ENCODE measurements at places on chromosomes 3 and 15.

- no peak for DNase-seq
Measured at GRCh38 chr3:133294253-133294652, 105.6 kb upstream of the BFSP2 start.

DNA sequence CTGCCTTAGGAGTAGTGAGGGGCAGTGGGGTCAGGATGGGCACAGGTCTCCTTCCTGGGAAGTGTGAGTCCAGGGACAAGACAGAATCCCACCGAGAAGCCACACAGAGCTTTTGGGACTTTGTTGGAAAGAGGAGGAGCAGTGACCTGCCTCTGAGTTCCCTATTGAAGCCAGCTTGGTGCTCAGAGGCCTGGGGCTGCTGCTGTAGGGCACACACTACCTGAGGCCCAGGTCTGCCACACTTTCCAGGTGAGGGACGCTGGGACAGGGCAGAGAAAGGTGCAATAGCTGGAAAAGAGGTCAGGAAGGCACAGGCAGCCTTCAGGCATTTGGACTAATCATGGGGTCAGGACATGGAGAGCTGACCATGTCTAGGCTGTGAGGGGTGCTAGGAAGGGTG is 67.7 kb downstream of the SCN5A start:
- no peak for DNase-seq

- DNase-seq: no peak
Measured at GRCh38 chr3:160403796-160404470, 4.5 kb downstream of the SMC4 start.

DNA sequence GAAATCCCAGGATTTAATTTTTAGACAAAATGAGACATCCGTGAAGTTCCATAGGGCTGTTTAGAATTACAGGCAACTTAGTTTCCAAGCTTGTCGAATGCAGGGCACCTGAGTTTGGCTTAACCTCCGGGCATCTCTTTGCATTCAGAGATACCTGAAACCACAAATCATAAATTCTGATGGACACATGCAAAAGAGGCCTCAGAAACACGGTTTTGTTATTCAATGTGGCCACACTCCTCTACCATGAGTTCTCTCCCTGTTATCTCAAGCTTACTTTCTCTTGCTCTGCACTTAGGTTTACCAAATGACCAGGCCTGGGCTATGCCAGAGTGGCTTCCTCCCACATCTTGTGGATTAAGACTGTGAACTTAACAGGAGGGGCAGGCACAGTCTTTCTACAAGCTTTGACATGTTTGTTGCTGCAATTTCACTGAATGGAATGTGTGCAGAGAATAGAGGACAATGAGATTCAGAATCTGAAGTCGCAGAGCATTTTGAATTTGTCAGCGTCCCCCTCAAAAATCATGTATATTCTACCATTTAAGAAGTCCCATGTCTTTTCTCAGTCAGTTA is 137.7 kb downstream of the TPRG1 start:
- no peak for DNase-seq

GRCh38 chr3:94515983-94516382 is 453.1 kb downstream of the NSUN3 start:
- no peak for DNase-seq

- DNase-seq: no peak
Measured at GRCh38 chr3:15325228-15325627, 7.2 kb downstream of the SH3BP5 start.

DNA sequence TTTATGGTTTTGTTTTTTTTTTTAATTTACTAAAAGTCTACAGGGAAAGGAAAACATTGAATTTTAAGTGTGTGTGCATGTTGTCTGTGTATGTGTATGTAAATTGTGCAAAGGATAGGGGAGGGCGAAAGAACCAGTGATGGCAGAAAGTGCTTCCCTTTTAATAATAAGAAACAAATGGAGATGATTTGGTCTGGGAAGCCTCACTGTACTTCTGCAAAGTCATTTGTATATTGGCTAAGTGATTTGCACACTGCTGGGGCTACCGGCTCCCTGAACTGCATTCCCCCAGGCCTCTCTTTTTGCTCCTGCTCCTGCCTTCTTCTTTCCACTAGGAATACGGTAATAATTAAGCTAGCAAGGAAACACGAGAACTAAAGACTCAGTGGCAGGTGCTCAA is 101.2 kb downstream of the CD47 start:
- DNase-seq: no peak

- no peak for DNase-seq
Measured at GRCh38 chr3:73314151-73314951, 252.9 kb downstream of the EBLN2 start.

- no peak for DNase-seq
Measured at GRCh38 chr15:69288531-69289341, 10.0 kb upstream of the PAQR5 start.

DNA sequence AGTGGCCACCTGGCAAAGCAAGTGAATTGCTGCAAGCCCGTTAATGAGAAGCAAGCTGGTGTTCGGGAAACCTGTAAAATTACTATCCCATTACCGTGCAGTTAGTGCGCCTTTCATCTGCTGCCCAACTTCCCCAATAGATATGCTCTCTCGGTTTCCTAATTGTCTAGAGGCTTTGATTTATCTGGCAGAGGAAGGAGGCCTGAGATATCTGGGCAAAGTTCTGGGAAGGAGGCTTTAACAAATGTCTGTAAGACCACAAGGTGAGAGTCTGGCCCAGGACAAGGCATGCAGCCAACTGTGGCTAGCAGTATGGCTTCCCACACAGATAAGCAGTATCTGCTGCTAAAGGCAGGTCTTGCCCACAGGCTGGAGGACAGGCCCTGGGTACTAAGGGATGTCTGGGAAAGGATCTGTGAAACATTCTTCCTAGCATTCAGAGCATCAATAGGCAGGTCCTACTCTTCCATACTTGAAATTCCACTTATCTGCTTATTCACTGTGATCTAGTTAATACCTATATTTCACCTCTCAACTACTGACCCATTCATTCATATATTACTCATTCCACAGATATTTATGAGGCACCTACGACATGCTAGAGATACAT is 130.0 kb upstream of the SLC2A2 start:
- no peak for DNase-seq

- DNase-seq: no peak
Measured at GRCh38 chr15:57972864-57973263, 92.6 kb downstream of the ALDH1A2 start.

DNA sequence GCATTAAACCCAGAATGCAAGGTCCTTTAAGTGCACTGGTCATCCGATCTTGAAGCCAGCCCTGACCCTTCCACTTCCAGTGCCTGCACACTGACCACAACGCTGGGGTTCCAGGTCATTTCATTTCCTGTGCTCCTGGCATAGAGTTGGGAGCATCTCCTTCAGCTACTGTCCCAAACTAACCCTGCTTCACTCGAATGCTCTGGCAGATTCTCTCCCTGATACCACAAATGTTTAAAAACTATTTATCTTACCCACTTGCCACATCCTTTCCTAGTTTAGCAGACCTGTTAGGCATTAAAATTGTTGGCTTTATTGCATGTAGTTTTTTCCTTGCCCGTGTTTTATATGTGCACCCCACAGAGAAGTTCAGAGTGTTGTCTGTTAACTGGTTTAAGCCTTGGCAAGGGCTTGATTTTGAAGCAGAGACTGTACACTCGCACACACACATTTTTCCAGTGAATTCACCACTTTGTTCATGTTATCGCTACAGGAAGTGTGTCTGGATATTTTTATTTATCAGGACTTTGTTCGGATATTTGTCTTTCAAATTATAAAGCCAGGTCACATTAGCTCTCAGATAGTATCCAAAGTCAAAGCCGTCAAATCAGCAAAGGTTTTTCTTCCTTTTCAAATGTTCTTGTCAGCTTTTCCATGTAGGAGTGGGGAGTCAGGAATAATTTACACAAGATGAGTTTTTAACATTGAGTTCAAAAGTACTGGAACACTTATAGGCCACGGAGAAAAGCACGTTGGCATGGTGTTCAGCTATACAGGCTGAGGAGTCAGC is 77.3 kb downstream of the ABI3BP start:
- no peak for DNase-seq

- DNase-seq: no peak
Measured at GRCh38 chr3:23650371-23651140, 155.2 kb upstream of the UBE2E1 start.

- no peak for DNase-seq
Measured at GRCh38 chr3:47571391-47572175, 7.1 kb downstream of the CSPG5 start.

DNA sequence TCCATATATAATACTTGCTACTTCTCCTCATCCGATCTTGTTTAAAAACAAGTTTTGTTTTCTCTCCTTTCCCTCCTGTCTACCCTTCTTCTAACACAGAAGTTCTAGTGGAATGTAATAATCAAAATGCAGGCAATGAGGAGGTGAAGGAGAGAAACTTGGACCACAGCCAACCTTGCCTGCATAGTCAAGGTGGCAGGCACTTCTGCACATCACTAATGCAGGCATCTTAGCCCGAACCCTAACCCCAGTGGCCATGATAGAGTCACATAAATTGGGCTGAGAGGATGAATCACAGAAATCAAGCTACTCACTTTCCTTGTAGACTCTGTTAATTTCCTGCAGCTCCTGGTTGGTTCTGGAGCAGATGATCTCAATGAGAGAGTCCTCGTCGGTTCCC is 41.0 kb downstream of the ANXA2 start:
- no peak for DNase-seq

DNA sequence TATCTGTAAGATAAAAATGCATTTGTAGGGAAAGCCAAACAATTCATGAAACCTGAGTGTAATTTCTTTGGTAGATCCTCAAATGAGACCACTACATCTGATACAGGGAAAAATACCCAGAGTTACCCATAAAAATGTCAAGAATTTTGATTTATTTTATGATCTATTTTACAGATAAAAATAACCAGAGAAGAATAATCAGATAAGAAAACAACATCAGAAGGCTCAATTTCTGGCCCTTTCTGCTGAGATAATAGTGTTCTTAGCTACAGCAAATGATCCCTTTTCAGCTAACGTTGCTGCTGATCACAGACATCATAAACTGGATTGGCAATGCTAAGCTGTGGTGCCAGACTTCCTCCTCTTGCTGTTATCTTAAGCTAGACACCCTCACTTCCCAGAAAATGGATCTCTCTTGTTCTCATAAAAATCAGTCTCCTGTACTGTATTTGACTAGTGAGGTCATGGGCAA is 21.3 kb upstream of the TMEM108 start:
- no peak for DNase-seq

DNA sequence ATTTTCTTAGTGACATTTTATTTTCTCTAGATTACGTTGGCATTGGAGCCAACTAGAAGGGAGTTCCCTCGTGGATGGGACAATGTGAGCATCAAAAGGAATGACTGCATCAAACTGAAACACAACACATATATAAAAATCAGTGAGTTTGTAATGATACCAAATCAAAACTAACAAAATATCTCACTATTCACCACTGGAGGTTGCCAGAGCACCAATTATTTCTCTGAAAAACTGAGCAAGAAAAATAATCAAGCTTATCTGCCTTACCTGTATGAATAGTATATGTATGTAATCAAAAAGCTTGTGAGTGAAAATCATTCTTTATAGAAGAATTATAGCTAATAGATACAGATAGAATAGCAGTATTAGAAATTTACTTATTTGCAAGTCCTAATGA is 46.8 kb upstream of the OTOL1 start:
- no peak for DNase-seq

- DNase-seq: no peak
Measured at GRCh38 chr3:187807086-187807862, 62.0 kb upstream of the BCL6 start.

- DNase-seq: no peak
Measured at GRCh38 chr3:98333989-98334606, 19.6 kb upstream of the OR5K4 start.

GRCh38 chr3:108894981-108895380 is 58.7 kb downstream of the GUCA1C start:
- no peak for DNase-seq

DNA sequence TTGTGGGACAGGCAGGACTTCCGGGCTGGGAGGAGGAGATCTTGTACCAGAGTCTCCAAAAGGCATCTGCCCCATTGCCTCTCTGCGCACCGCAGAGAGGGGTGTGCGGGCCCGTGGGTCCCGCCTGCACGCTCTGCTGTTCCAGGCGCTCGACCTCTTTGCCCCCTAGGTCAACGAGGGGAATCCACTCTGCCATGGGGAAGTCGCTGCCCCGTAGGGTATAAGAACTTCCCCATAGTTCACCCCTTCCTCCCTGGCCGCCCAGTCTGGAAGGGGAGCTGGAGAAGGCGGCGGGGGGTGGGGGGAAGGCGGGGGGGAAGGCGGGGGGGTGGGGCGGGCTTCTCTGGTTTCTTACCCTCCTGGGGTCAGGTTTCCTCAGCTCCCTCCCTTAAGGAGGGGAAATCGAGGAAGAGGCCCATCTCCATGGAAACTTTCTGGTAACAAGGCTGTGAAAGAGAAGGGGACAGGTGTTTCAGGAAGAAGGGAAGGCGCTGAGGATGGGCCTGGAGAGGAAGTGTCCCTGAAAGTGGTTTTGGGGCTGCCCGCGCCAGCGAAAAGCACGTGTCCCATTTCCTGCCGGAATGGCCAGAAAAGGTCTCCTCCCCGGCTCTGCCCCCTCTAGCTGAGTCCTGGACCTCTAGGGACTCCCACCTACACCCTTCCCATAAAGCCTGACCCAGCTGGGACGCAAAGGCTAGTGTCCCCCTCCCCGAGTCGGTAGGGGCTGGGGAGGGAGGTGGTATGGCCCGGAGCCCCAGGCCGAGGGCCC is 27.5 kb downstream of the NR1I2 start:
- DNase-seq: no peak

GRCh38 chr3:24184528-24185176 is 239.6 kb downstream of the NR1D2 start:
- no peak for DNase-seq

DNA sequence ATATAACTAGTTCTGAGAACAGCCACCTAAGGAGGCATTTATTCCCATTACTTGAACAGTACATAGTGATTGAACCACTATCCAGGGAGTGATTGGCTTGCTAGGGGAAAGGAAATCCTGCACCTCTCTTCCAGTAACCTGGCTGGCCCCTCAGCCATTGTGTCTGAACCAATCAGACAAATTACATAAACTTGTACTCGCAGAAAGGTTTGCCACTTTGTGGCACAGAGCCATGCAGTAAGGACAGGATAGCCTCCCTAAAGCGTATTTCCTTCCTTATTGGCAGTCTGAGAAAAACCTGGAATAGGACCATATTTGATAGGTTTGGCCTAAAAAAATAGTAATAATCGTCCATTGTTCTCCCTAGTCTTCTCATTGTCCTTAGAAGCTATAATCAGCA is 19.0 kb downstream of the CMSS1 start:
- no peak for DNase-seq

GRCh38 chr15:88708655-88709054 is 69.8 kb downstream of the ISG20 start:
- DNase-seq: no peak

DNA sequence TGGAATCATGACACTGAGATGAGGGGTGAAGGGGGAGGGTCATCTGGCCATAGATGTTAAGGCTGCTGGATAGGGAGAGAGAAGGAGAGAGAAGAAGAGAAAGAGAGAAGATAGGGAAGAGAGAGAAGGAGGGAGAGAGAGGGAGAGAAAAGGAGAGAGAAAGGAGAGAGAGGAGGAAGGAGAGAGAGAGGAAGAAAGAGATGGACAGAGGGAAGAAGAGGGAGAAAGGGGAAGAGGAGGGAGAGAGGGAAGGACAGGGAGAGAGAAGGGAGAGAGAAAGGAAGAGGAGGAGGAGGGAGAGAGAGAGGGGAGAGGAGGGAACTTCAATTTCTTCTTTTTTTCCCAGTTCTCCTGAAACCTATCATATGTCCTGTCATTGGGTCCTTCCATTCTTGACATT is 15.1 kb upstream of the RBP1 start:
- DNase-seq: no peak

GRCh38 chr15:70504299-70504951 is 258.9 kb downstream of the UACA start:
- DNase-seq: no peak
